T-helper 9 cell (primary cell): ENCODE measurements at places on chromosomes 4 and X.

GRCh38 chr4:181559637-181560036 is 683.6 kb upstream of the TENM3 start:
- DNase-seq: no peak

DNA sequence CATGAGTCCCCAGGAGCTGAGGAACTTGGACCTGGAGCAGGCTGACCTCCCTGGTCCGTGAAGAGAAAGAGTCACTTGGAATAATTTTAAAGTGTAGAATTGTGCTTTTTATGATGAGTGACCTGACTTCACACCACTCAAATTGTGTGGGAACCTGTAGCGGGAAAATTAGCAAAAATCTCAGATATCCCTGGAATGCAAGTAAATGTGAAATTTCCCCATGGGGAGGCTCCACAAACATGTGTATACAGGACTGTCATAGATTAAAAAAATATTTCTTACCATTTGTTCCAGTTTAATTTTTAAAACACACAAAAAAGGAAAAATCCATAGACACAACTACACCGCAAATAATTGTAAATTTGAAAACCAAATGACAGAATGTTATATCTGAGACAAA is 1079.6 kb upstream of the PABPC4L start:
- no peak for DNase-seq

DNA sequence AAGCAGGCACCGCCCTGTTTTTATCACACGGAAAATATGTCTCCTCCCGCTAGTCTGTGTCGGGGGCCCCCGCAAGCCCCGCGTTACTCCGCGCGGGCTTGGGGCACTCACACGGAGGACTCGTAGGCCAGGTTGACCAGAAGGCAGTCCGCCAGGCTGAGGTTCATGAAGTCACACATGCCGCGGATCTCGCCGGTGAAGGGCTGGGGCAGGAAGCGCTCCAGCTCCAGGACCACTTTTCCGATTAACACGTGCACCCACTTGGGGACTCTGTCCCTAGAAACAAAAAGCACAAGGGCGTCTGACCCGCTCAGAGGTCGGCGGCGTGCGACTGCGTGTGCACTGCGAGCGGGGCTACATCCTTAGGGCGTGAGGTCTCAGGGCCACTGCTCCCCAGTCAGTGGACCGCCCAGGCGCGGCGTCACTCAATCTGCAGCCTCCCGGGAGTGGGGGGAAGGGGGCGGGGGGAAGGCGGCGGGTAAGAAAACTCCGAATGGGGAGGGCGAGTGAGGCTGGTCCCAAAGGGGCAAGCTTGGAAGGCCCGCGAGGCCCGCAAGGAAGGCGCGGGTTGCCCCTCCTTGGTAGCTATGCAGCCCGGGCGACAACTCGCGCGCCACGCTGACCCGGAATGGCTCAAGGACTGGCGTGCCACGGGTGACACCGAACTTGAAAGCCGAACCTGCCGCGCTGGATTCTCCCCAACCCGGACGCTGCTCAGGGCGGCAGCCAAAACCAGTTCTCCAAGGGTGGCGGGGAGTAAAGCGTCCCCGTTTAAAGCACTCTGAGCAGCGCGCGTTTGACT is 722 bp downstream of the NAAA start:
- DNase-seq: peak; percentile 71

- no peak for DNase-seq
Measured at GRCh38 chr4:76659103-76659490, 224.1 kb downstream of the SHROOM3 start.

DNA sequence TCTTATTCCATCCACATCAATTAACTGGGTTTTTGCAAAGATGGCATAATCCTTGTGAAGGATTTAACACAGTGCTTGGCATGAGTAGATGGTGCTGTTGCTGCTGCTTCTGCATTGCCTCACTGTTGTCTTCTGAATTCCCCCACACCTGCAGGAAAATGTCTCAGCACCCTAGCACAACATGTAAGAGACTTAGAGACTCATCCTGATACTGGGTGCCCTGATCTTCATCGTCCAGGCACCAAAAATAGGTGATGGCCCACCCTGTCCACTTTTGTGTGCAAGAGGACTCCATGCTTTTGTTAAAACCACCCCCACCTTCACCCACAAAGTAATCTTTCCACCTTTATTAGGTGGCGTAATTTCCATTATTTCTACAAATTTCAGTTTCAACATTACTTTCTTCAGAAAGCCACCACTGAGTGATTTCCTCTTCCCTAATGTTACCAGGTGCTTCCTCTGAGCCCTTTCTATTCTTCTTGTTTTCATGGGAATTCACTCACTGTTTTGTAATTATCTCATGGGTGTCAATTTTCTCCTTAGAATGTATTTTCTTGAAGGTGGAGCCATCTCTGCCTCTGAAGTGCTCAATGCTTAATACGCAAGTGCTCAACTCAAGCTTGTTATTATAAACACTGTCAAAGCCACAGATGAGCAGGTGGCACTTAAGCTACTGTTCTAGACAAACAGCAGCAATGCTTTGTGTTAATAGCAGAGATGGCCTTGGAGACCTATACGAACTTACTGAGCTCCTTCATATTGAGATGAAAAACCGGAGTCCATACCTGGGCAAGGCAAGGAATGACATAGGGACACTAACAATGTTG is 89.5 kb downstream of the HS3ST1 start:
- DNase-seq: no peak

GRCh38 chr4:3526456-3526855 is 5.8 kb downstream of the LRPAP1 start:
- DNase-seq: no peak

DNA sequence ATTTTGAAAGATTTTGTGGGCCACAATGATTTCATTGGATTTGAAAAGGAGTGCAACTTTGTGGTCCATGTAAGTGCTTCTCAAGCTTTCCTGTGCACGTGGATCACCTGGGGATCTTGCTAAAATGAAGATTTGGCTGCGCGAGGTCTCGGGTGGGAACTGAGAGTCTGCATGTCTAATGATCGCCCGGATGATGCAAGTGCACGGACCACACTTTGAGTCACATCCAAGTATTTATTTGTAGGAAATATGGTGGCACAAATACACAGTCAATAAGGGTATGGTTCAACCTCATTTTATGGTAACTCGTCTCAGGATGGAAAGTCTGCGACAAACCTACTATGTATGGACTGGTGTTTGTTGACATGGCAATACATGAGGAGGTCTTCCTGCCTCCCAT is 899 bp downstream of the BMX start:
- no peak for DNase-seq

DNA sequence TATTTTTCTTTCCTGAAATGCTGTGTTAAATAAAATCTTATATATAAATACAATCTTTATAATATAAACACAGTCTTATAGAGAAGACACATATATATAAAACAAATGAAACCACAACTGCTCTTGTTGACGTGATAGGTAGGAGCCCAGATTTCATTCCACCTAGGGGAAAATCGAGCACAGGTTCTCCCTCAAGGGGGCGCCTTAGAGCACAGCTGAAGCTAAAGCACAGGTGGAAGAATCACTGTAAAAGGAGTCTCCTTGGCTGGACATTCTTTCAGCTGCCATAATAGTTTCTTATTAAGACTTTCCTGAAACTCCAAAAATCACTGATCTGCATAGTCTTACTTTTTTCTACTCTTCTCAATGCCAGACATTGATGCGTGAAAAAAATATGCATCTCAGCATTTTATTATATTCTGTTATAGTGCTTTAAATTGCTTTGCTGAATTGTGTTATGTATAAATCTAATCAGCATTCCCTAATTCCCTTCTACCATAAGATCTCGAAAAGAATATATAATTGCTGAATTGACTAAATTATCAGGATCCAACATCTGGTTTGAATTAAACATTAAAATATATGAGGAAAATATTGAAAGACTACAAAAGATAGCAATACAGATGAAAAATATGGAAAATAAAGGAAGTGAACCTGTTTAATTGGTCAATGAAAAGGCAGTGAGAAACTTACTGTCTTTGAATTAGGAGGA is 25.5 kb upstream of the RXFP1 start:
- DNase-seq: no peak

- no peak for DNase-seq
Measured at GRCh38 chr4:86098691-86099090, 261.2 kb downstream of the MAPK10 start.

DNA sequence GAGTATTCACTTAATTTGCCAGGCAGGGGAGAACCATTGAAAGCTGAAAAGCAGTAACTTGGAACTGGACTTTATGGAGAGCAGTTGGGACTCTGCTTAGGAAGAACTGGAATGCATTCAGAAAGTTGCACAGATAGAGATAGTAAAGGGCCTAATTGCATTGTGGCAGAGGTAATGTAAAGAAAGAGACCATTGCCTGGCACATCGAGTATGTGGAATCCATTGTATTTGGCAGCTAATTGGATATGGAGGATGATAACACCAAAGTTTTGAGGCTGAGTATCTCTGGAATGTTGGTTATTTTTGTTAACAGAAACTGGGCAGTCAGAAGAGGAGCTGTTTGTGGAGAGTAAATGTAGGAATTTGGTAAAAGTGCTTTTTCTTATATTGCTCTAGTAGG is 169.9 kb downstream of the BMPR1B start:
- no peak for DNase-seq

GRCh38 chr4:72679666-72680065 is 110.6 kb upstream of the ADAMTS3 start:
- DNase-seq: no peak

- DNase-seq: no peak
Measured at GRCh38 chr4:159106636-159107035, 3.8 kb downstream of the RAPGEF2 start.

DNA sequence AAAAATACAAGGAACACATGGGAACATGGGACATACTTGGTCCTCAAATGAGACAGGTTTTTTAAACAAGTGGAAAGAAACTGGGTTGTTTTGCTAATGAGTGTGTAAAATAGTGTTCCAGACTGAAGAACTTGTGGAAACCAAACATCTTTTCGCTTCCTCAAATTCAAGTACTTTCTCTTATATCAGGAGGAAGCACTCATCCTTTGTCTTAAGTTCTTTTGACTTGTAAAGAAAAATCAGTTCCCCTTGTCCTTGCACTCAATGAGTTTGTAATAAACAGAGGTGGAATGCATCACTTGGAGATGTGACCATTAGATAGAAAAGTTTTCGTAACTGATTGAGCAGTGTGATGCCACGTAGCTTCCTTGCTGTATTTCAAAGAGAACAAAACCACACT is 101.1 kb downstream of the PHOX2B start:
- DNase-seq: no peak

- DNase-seq: no peak
Measured at GRCh38 chrX:7385131-7385530, 237.2 kb upstream of the PUDP start.

DNA sequence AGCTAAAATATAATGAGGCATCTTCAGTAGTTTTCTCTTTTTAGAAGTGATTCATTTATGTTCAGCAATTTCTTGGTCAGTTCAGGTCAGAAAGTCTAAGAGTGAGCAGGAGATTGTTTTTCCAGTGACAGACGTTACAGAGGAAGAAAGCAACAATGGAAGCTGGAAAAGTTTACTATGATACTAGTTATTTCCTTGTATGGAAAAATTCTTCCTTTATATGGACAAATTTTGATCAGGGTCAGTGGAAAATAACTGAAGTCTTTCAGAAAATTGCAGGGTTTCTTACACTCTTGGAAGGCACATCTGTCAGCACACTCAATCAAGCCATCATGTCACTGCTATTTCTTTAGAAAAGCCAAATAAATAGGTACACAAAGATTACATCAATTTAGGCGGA is 1120.7 kb downstream of the FAT4 start:
- DNase-seq: no peak

- DNase-seq: no peak
Measured at GRCh38 chr4:82260632-82261031, 113.2 kb downstream of the HNRNPD start.

DNA sequence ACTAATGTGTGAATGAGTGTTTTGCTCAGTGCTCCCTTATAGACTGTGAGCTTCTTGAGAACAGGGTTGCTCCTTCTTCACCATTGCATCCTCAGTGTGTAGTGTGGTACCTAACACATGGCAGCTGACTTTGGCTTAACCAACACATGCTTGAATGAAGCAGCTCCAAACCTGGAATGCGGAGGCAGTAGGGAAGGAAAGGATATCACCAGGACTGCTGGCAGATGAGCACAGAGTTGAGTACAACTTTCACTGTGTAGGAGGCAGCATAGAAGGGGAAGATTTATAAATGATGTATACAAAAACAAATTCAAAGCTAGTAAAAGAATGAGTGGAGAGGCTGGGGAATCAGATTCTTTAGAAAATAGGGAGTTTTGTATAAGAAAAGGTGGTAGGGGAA is 174.3 kb downstream of the SLIT2 start:
- no peak for DNase-seq

- DNase-seq: no peak
Measured at GRCh38 chr4:80465238-80465637, 129.7 kb downstream of the CFAP299 start.

DNA sequence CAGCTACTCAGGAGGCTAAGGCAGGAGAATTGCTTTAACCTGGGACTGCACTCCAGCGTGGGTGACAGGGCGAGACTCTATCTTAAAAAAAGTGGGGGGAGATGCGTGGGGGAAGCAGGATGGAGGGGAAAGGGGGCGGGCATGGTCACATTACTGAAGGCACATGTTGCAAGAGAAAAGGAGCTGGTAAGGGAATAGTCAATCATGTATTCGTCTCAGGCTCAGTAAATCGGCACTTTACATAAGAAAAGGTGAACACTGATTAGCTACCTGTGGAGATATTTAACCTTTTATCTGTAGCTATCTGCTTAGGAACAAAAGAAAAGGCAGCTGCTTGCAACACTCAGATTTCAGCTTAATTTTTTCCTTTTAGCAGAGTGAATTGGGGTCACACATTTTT is 132.5 kb downstream of the PLS3 start:
- no peak for DNase-seq

GRCh38 chr4:175369087-175369486 is 443.0 kb downstream of the GPM6A start:
- DNase-seq: no peak

DNA sequence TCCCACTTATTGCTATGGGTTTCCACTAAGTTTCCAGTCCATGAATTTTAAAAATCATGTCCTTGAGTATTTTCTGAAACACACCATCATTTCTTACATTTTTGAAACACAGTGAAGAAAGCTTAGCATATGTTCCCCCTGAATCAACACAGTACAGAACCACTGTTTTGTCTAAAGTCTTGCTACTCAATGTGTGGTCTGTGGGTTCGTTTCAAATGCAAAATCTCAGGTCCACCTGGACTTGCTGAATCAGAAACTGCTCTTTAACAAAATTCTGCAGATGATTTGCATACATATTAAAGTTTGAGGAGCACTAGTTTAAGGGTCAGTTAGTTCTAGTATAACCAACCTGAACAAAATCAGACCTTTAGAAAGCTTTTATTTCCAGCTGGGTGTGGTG is 60.4 kb downstream of the SUPT20HL2 start:
- DNase-seq: no peak

- DNase-seq: no peak
Measured at GRCh38 chrX:37817176-37817575, 30.2 kb downstream of the DYNLT3 start.

DNA sequence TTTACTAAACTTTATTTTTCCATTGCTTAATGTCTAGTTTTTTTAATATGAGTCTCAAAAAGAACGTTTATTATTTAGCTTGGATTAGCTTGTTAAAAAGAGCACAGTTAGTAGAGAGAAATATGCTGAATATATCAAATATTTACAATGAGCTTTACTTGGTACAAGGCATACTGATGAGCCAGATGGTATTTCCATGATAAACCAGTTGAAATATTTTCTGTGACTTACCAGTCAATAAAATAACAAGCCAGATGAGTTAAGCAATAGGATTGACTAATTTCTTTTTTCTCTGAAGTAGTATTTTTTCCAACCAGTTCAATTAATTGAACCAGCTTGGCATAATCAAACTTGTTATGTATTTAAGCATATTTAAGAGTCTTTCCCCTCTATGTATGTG is 134.1 kb downstream of the KLHL34 start:
- no peak for DNase-seq
